ENCODE measurements at places on chromosomes 6 and 20.

GRCh38 chr6:139760128-139760527 lies 385.7 kb upstream of the CITED2 start:
- no peak for DNase-seq

DNA sequence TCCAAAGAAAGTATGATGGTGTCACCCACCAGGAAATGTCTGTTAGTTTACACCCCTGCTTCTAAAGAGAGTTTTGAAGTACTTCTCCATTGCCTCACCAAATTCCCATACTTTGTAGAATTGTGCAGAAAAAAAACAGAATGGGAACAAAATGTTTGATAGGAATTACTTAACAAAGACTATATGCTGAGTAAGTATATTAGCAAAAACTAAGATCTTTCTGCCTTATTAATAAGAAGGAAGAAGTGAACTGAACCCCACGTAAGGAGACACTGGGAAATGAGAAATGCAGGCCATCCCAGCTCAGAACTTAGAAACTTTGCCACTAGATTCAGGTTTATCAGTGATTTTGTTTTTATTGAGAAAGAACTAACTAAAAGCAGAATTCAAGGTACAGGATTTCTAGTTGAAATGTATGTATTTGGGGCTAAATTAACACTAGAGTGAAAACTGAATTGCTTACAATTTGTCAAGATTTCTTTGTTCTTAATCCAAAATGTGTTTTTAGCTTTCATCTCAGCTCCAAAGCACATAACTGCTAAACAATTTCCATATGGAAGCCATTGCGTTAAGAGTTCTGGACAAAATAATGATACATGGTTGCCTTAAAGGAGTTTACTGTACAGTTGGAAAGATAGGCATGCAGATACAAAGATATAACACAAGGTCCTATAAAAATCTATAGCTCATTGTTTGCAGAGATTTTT lies 102.7 kb upstream of the BMP5 start:
- no peak for DNase-seq

GRCh38 chr6:87095087-87095509 lies at the start of gene CGA:
TSS of gene CGA (minus strand) at chr6:87095106. CDS start at chr6:87088200, 6,906 bp downstream.
- DNase-seq, result no peak

GRCh38 chr6:53294095-53294494 lies 54.7 kb downstream of the ELOVL5 start:
- DNase-seq, result no peak

DNA sequence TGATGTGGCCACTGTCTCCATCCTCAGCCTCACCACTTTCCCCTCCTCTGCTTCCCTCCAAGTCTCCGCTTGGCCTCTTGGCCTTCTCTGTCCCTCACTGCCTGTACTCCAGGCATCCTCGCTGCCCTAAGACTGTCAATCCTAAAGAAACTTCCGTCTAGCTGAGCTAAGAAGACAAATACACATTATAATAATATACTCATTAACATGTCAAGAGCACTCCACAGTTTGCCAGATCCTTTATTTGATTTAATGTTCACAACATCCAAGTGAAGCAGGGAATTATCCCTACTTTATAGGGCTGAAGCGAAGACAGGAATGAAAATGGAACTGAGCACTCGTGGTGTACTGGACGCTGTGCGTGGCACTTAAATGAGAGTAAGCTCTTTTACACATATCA lies 72.4 kb upstream of the SLC22A23 start:
- DNase-seq, result no peak

DNA sequence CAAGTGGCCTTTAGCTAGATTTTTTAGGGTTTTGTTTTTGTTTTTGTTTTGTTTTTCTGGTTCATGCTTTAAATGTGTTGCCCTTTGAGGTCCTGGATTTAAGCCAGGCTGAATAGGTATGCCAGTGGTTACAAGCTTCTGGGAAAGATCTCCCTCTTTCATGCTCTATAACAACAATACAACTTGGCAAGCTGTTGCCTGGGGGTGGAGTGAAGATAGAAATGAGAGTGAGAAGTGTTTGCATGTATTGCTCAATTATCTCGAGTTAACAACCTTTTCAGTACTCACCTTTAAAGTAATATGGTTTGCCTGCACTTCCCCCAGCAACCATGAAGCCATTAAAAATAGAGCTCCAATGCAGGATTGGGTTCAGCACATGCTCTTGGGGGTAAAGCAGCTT lies 19.2 kb upstream of the HAO1 start:
- DNase-seq, result no peak

GRCh38 chr6:113860181-113860955 lies 3.2 kb downstream of the MARCKS start:
- no peak for DNase-seq

DNA sequence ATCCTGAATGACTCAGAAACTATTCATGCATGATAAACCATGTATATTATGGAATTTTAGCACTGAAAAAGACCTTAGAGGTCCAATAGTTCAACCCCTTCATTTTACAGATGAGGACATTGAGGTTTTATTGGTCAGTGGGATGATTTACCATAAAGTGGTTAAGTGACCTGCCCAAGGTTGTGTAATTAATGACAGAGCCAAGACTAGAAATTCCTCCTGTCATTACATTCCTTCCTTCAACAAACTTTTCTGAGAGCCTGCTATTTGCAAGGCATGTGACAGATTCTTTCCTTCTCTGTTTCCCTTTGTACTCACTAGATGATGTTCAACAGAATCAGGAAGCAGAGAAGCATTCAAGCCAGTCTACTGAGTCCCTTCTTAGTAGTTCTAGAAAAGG lies 170.7 kb upstream of the KCNK16 start:
- no peak for DNase-seq

DNA sequence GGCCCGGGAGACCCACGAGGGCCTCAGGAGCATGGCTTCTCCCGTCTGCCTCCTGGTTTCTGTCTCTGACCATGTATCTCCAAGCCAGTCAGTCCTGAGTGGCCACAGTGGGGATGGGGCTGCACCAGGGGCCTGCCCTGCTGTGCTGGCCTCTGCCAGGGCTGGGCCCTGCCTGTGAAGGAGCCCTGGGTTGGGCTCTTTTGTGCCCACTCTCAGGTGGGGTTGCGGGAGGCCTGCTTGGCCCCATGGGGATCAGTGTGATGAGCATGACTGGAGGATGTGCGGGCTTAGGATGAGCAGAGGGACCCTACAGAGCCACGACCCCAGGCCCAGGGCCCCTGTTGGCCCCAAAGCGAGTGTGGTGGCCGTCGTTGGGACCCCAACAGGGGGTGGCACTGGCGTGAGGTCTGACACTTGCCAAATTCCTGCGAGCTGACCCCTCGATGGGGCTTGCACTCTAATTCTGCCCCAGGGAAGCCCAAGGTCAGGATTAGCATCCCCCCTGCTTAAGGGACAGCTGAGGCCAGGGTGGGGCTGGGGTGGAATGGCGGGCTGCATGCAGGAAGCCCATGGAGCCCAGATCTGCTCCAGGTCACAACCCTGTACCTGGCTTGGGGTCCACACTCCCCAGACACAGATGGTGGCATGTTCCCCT lies 90.0 kb upstream of the BHLHE23 start:
- no peak for DNase-seq

GRCh38 chr6:168139121-168139520 lies 60.1 kb upstream of the FRMD1 start:
- DNase-seq, result no peak

DNA sequence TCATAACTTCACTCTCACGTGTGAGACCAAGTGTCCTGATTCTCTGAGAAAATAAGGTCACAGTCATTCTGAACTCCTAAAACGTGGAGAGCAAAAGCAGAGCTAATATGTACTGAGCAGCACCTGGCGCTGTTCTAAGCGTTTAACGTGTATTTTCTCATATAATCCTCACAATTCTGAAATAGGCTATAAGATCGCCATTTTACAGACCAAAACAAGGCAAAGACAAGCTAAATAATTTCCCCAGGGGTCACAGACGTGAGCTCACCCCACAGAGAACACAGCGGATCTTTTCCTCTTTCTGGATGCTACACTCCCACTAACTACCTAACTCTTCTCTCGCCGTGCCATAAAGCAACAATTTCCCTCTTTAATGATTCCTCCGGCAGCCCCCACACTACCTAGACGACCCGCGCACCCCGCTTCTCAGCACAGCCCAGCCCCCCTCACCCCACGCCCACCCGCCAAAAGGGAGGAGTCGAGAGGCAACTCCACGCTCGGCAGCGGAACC lies 636 bp downstream of the SUPT3H start:
- peak; percentile 17 for DNase-seq

DNA sequence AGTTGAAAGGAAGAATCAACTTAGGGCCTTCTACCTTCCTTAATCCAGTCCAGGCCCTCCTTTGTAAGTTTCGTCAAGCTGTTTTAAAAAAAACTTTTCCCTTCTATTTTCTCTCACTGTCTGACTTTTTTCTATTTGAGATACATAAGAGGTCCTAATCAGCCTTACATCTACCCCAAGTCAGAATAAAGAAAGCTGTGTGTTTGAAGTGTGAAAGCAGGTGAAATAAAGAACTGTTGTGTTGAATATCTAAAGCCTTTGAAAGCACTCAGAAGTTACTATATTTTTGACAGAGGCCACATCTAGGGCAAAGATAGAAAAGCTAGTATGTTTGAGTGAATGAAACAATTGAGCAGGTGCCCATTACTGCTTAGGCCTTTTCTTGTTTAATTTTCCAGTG lies 35.5 kb downstream of the SH3BGRL2 start:
- no peak for DNase-seq

- no peak for DNase-seq
Observed at GRCh38 chr6:39882531-39882899, 51.7 kb downstream of the MOCS1 start.

DNA sequence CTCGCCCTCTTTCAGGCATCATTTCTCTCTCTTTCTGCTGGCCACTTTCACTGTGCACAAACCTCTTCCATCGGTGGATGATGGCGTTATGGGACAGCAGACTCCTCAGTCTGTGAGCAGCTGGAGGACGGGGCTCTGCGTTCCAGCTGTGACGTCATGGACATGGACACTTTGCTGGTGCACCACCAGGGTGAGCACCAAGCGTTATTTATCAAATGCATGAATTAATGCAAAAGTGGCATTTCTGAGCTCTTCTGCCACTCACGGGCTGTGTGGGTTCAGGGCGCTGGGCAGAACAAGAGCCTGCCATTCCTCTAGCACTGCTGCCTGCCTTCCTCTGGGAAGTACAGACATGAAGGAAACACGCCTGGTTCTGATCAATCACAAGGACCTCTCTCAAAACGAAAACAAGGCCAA lies 82.9 kb upstream of the MPC1 start:
- no peak for DNase-seq

GRCh38 chr6:72616406-72617015 lies 5.4 kb upstream of the KCNQ5 start:
- DNase-seq, result peak; percentile 49

Data from MM.1S (cell line).